Renal pelvis (tissue), 12 donors: ENCODE measurements at places on chromosomes 7 and 10. TPM values are rescaled to one million over a fixed set of nuclear protein-coding genes. Genes with fewer than 3 reads are reported as not detected.

- DNase-seq = no peak
Measured at GRCh38 chr7:72190919-72191318, 221.2 kb downstream of the CALN1 start.

DNA sequence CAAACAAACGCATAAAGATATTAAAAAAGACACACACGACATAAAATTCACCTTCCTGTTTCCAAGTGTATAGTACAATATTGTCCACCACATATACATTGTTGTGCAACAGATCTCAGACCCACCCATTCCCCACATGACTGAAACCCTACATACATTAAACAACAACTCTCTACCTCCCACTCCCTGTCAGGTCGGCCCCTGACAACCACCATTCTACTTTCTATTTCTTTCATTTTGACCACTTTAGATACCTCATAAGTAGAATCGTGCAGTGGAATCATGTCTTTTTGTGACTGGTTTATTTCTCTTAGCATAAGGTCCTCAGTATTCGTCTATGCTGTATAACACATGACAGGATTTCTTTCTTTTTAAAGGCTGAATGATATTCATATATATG, 320.5 kb downstream of the BBS9 start:
- no peak for DNase-seq

DNA sequence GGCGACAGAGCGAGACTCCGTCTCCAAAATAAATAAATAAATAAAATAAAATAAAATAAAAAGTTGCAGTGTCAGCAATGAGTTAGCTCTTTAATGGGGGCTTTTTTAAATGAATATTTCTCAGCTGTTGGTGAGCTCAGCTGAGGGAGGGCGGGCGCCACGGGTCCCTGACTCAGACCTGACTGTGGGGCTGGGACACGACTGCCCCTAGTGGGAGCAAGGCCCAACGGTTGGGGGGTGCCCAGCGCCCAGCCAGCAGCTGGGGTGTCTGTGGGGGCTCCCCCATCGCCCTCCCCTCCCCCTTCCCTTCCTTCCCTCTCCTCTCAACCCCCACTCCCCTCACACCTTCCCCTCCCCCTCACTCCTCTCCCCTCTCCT, 46.6 kb downstream of the PWWP2B start:
- no peak for DNase-seq

DNA sequence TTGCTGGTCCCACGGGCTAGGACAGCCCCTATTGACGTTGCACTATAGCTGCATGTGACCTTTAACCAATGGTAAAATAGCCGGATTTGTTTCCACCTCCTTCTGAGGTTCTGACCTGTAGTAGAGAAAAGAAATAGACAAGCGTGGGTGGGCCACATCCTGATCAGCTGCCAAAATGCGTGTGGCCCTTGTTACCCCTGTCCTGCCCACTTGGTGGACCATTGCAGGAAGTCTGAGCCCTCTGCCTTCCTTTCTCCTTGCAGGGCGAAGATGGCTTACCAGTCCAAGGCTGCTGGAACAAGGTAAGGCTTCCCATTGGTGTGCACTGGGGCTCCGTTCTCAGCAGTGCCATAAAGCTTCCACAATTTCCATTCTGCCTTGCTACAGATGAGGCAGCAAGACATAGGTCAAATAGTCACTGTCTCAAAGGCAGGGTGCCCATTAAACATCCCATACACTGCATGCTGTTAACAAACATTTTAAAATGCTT, 95.9 kb upstream of the MACROH2A2 start:
- no peak for DNase-seq

DNA sequence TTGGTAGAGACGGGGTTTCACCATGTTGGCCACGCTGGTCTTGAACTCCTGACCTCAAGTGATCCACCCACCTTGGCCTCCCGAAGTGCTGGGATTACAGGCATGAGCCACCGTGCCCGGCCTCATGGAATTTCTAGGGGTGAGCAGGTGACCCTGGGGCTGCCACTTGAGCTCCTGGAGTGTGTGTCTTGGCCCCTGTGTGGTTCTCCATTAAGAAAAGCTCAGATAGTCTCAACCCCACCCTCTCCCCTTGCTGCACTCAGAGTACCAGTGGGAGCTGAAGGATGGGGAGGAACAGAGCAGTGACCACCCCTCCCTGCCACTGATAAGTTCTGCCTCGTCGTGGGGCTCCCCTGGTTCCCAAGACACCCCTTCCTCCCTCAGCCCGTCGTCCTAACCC, 45.3 kb downstream of the RCC1L start:
- DNase-seq = no peak

- DNase-seq = no peak
Measured at GRCh38 chr7:115226410-115226809, 304.5 kb downstream of the MDFIC start.

- DNase-seq = no peak
Measured at GRCh38 chr10:76080451-76080850, 649.0 kb downstream of the LRMDA start.

- DNase-seq = no peak
Measured at GRCh38 chr10:114719311-114719710, 61.2 kb upstream of the ABLIM1 start.

DNA sequence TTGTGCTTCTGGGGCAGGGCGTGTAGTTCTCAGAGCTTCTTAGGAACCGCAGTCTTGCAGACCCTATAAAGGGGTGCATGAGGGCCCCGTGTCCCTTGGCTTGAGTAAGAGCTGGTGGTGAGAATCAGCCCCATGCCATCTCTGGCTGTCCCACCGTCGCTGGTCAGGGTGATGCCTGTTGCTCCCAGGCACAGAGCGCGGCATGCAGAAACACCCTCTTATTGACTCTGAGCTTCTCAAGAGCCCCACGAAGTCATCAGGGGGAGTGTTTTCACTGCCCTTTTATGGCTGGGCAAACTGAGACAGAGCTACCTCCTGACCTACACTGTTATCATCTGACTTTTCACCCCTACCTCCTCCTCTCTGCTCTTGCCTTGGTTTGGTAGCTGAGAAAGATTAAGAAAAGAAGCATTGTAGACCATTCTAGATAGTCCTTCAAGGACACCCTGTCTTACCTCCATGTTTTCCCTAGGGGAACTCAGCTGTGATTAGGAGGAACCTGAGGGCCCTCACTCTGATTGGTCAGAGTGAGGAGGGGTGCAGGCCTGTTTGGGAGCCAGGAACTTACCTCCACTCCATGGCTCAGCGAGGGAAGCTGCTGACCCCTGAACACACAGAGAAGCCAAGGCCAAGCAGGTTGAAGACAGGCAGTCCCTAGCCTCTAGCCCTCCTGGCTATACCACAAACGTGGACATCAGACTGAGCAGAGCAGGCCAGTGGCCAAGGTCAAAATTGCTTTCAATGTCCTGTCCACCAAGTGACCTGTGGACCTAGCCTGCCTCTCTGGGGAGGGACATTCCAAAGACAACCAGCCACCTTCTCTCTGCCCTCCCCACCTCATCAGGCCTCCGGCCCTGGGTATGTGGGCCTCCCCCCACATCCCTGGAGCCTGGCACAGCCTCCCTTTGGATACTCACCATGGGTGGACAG, 17.6 kb downstream of the UNC5B start:
- no peak for DNase-seq

- no peak for DNase-seq
Measured at GRCh38 chr7:134660961-134661376, 14.3 kb downstream of the BPGM start.

DNA sequence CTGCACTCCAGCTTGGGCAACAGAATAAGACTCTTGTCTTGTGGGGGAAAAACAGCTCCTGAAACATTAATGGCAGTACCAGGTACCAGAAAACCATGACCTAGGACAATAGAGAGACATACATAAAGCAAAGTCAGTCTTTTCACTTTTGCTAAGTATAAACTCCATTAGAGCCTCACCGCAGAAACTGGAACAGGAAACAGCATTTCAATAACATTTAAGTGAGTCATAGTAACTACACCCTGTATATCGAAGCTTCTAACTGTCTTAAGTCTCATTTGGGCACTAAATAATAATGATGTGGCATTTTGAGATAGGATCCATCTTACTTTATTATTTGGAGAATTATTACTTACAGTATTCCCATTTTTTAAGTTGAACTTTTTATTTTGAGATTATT, 517.8 kb upstream of the CELF2 start:
- DNase-seq = no peak

GRCh38 chr10:60353519-60354258, 36.0 kb downstream of the ANK3 start:
- no peak for DNase-seq

- no peak for DNase-seq
Measured at GRCh38 chr7:142803901-142804300, 33.1 kb downstream of the PRSS2 start.

DNA sequence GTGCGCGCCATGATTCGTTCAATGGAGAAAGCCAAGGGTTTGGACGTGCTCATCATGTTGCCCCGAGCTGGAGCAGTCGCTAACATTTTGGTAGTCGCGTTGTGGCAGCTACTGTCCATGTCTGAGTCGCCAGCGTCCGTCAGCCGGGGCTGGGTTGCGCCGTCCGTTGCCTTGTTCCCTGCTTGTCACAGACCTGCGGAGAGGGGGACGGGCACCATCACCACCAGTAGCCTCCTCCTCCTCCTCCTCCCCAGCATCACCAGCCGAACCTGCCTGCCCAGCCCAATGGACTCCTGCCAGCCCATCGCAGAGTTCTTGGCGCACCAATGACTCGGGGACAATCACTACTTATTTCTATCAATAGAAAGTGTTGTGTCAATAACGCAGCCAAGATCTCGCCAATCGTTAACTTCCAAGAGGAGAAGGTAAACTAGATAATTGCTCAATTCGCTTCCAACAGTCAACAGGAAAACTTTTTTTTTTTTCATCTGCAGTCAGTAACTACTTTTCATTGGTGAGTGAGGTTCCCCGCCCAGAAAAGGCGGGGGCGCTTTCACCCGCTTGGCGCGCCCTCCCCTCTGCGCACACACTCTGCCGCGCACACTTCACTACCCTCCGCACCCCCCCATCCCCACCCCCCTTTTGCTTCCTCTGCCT, at the start of gene FEZF1:
Gene FEZF1 (minus strand): TSS at position 432 of the 657 bp plus-strand sequence. CDS start 313 bp downstream, at position 119.
- no peak for DNase-seq

DNA sequence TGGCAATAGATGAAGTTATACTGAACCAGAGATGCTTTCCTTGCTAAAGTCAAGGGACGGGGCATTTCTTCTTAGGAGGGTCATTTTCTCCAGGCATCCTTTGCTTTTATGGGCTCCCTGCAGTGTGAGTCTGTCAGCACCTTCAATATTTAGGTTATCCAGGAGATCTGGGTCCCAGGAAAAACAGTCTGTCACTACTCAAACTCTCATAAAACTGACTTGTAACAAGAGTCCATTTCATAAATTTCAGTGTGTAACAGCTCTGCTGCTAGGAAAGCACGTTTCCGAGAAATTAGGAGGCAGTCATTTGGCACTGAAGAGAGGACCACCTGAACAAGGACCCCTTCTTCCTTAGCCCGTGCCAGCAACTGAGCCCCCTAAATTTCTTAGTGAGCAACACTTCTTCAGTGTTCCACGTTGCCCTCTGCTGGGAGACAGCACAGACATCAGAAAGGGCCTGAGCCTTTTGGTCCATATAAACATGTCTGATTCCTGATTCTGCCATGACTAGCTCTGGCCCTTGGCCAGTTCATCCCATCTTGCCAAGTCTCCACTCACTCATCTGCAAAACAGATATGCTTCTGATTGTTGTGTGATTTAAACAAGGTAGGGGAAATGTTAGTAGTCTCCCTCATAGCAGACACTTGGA, 7.2 kb downstream of the GCC1 start:
- no peak for DNase-seq

CPA4 gene
- polyA plus RNA-seq = 0.31 TPM

FOXI2 gene
- 1.4 TPM for polyA plus RNA-seq

RBM33 gene
- 44.6 TPM for polyA plus RNA-seq

SEMA4G gene
- polyA plus RNA-seq = 49.8 TPM

IFIT3 gene
- polyA plus RNA-seq = 10.5 TPM
